ENCODE measurements at places on chromosomes 2 and 18.

GRCh38 chr18:35466815-35467623 lies 30.7 kb downstream of the INO80C start:
- no peak for DNase-seq

- no peak for DNase-seq
Observed at GRCh38 chr2:41735476-41735875, 312.3 kb upstream of the PKDCC start.

- no peak for DNase-seq
Observed at GRCh38 chr18:74416124-74416523, 41.0 kb downstream of the DIPK1C start.

DNA sequence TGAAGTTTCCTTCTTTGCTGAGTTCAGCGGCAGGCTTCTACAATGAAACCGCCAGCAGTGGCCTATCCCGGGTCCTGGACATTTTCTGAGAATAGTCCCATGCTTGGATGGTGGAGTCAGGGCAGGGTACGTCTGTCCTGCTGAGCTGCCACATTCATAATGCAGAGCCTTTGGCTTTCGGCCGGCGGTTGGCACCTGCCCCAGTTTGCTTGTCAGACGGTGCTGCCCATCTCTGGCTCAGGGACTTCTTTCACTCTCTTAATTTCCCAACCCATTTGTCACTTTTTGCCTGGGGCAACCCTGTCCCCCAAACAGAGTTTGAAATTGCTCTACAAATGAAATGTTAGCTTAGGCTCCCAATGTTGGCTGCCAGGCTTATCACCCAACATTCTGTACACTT lies 57.2 kb downstream of the SOX11 start:
- DNase-seq = no peak

DNA sequence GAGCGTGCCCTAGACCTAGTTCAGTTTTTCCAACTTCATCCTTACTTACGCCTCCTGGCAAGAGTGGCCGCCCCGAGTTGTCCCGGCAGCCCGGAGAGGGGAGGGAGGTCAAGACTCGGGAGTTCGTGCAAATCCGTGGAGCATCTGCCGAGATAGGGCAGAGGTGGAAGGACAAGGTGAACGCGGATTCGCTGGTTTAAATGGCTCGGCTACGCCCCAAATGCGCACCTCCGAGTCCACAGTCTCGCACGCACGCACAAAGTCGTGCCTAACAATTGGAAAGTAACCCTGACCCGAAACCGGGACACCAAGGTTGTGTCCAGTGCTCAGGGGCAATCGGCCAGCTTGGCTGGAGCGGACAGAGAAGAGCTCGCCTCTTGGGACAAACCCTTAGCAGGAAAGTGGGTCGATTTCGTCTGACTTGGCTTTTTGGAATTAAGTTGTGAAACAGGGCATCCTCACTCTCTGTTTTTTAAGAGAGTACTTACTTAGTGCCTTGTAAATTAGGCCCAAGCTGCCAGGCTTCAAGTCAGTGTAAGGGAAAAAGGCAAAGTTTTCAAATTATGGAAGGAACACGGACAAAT lies 726 bp upstream of the SS18 start:
- no peak for DNase-seq

DNA sequence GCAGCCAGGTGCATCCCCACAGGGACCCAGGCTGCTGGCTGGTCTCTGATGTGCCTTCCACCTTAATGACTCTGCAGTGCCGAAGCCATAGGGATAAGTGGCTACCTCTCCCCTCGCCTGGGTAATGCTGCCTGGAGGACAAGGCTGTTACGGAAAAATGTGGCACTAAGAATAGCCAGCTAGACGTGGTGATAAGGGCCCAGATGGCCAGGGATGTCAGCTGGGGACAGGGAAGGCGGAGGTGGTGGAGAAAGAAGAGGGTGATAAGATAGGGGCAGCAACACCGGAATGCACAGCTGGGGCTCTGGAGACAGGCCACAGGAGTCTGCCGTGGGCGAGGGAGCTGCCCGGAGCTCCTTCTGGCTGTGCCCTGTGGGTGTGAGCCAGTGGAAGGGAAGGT lies 170.6 kb downstream of the FHOD3 start:
- no peak for DNase-seq

DNA sequence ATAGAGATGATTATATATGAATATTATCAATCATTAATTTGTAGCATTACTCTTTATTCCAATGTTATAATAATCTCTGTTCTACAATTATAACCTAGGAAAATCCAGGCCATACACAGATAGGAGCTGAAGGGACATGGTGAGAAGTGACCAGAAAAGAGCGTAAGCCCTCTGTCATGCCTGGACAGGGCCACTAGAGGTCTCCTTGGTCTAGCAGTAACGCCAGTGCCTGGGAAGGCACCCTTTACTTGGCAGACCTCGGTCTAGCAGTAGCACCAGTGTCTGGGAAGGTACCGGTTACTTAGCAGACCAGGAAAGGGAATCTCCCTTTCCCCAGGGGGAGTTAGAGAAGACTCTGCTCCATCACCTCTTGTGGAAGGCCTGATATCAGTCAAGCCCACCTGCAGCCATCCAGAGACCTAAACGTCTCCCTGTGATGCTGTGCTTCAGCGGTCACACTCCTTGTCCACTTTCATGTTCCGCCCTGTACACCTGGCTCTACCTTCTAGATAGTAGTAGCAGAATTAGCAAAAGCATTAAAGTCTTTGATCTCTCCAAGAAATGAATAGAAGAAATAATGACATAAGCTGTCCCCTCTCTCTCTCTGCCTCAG lies 447.5 kb upstream of the FSIP2 start:
- peak; percentile 33 for DNase-seq

DNA sequence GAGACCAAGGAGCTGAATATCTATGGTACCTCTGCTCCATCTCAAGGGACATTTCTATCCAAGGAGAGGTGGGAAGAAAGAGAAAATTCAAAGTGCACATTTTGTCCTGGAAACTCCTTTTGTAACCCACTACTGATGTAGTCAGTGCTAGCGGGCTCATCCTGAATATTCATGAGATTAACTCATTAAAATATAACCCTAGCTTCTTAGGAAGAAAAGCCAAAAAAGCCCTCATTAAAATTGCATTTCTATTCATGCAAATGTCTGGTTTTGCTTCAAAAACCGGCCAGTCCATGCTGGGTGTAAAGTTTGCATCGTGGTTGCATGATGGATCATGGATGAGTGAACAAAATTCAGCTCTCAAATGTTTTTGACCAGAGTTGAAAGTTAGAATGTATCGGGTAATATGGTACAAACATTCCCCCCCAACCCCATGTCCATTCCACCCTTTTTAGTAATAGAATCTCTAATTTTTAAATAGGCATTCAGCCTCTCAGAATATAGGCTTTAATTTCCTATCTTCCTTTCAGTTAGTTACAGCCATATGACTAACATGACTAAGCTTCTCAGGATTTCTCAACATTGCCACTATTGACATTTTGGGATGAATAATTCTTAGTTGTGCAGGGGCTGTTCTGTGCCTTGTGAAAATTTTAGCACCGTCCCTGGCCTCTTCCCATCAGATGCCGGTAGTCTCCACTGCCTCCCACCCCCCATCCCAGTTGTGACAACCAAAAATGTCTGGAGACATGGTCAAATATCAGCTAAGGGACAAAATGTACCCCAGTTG lies 104.2 kb upstream of the RND3 start:
- no peak for DNase-seq

- no peak for DNase-seq
Observed at GRCh38 chr2:155070489-155070888, 372.0 kb downstream of the KCNJ3 start.

DNA sequence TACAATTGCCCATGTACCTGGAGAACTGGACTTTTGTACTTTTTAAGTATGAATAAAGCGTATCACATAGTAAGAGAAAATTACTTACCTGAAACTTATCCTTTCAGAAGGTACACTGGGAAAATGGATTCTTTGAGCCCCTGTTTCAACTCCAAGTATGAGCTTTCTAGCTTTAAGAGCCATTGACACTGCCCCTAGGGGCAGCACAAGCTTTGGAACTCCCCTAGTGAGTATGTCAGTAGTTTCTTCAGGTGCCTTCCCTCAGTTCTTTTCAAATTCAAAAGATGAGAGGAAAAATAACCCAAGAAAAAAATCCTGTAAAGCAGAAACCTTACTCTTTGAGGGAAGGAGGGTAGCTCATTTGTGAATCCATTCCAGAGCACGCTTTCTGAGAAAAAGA lies 124.1 kb downstream of the MEMO1 start:
- DNase-seq = no peak

GRCh38 chr2:45888167-45888566 lies 236.7 kb downstream of the PRKCE start:
- DNase-seq = no peak

- no peak for DNase-seq
Observed at GRCh38 chr2:132521341-132521740, 104.7 kb downstream of the GPR39 start.

GRCh38 chr2:66539452-66539851 lies 104.5 kb downstream of the MEIS1 start:
- no peak for DNase-seq

Measured in COR-L47 (cell line).